A172 (cell line): ENCODE measurements at places on chromosomes 5 and 9.

GRCh38 chr5:80181618-80182211 lies 74.1 kb downstream of the SERINC5 start:
- DNase-seq: peak; percentile 58

- DNase-seq: peak; percentile 65
These were observed 2.7 kb upstream of the ANXA2R start for GRCh38 chr5:43042626-43043399.

GRCh38 chr9:12684974-12685373 lies 8.2 kb upstream of the TYRP1 start:
- peak; percentile 40 for DNase-seq

- no peak for DNase-seq
These were observed 367.1 kb downstream of the CDK5RAP2 start for GRCh38 chr9:120212853-120213200.

DNA sequence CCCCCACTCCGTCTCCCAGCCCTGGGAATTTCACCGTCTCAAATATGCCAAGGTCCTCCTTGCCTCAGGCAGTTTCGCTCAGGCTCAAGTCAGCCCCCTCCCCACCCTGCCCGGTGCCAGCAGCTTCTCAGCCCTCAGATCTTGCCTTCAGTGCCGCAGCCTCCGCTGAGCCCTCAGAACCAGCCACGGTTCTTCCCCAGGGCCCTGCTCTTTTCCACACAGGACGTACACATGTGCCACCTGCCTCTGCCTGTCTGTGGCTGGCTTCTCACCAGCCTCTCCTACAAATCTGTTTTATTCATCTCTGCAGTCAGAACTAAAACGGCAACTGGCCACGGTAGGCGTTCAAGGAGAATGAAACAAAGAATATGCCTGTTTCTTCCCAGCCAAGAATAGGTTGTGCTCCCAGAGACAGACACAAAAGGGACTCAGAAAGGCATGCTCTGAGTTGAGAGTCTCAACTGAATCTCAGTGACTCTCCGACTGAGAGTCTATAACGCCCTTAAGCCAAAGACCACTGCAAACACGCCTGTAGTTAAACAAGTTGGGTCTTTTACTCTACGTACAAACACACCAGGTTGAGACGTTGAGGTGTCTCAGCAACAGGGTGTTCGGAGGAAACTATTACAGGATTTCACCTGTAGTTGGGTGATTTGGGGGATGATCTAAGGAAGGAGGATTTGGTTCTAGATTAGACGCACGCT lies 10.6 kb upstream of the GRIN1 start:
- no peak for DNase-seq

DNA sequence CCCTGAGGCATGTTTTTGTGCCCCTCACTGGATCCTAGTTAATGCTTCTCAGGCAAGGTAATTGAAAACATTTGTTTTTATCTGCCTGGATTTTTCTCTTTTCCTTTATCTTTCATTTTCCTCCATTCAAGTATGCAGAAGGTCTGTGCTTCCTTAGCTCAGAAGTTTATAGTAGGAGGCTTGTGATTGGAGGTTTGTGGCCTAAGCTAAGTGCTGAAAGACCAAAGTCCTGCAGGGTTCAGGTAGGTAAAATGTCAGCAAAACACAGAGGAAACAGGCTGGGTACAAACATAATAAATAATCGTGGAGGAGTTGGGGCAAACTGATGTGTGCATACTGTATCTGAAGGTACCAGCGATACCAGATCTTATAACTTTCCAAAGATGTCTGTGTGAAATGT lies 230.9 kb upstream of the KLF4 start:
- DNase-seq: no peak

DNA sequence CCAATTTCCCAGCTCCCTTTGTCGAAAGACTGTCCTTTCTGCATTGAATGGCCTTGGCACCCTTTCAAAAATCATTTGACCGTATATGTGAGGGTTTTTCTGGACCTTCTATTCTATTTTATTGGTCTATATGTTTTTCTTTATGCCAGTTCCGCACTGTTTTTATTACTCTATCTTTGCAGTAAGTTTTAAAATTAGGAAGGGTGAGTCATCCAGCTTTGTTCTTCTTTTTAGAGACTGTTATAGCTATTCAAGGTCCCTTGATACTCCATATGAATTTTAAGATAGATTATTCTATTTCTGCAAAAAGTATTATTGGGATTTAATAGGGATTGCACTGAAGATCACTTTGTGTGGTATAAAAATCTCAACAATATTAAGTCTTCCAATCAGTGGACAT lies 44.2 kb upstream of the STARD4 start:
- DNase-seq: no peak
